ENCODE measurements at places on chromosomes 3 and 15.

- DNase-seq = no peak
Measured at GRCh38 chr3:18483226-18483625, 58.1 kb upstream of the SATB1 start.

GRCh38 chr15:99390667-99391066 lies 139.4 kb downstream of the LRRC28 start:
- no peak for DNase-seq

GRCh38 chr3:124800511-124801258 lies 70.4 kb downstream of the UMPS start:
- no peak for DNase-seq

DNA sequence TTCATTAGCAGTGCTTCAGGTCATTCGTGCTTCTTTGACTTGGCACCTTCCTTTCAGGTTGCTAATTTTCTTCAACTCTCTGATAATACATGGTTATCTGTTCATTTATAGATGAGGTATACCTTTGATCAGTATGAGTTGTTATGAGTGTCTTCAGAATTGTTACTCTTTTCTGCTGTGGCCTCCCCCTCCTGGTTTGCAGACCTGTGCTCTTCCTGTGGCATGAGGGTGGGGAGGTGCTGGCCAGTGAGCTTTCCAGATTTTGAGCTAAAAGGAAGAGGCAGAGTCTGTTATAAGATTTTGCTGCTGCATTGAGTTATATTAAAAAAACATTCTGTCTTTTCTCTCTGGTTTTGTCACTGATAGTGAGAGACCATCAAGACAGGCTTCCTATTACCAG lies 30.8 kb upstream of the GOLGA6L9 start:
- DNase-seq = no peak

DNA sequence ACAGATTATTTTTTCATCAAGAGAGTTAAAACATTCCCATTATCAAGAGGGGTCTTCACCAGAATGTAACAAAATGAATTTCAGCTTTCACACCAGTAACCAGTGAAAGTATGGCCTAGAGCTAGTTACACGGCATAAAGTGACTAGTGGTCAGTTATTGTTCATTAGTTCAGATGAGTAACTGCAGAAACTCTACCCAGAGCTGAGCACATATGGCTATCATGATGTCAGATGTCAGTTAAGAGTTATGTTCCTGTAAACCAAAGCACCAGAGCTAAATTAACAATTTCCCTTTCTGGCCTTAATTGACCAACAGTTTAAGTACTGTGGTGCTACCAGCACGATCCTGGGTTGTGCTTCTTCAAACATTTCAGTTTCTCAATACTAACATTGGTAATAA lies 6.6 kb upstream of the MRPS25 start:
- no peak for DNase-seq

DNA sequence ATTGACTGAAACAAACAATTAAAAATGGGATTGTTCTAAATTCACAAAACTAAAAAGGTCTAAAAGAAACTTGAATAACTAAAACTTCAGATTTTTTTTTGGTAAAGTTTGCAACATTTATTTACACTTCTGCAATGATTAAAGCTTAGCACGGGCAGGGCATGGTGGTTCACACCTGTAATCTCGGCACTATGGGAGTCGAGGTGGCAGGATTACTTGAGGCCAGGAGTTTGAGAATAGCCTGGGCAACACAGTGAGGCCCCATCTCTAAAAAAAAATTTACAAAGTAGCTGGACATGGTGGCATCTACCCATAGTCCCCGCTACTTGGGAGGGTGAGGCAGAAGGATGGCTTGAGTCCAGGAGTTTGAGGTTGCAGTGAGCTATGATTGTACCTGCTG lies 31.6 kb downstream of the TLNRD1 start:
- DNase-seq = no peak

- DNase-seq = no peak
Measured at GRCh38 chr3:36796881-36797280, 32.5 kb upstream of the DCLK3 start.

DNA sequence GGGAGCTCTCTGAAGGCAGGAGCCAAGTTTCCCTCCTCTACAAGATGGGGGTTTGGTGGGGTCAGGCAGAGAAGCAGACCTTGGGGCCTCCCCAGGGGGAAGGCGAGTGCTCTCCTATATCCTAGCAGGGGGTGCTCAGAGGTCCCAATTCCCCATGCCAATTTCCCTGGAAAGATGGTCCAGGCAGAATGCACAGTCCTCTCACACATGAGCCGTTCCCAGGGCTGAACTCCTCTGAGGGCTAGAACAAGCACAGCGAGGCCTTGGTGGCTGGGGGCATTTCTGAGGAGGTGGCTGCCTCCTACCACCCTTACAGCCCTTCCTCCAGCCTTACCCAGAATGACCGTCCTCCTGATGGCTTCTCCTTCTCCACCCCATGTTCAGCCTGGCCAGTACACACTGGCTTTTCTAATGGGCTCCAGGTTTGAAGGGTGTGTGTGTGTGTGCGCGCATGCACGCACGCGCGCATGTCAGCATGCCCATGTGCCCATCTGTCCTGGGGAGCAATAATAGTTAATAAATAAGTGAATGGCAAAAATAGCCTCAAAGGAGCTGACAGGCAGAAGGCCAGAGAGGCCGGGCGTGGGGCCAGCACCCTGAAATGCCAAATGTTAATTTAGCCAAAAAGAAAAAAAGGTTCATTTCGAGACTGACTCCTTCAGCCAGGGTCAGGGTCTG lies 24.4 kb downstream of the ADCY5 start:
- DNase-seq = no peak

- no peak for DNase-seq
Measured at GRCh38 chr3:52268036-52268435, 10.4 kb downstream of the WDR82 start.

DNA sequence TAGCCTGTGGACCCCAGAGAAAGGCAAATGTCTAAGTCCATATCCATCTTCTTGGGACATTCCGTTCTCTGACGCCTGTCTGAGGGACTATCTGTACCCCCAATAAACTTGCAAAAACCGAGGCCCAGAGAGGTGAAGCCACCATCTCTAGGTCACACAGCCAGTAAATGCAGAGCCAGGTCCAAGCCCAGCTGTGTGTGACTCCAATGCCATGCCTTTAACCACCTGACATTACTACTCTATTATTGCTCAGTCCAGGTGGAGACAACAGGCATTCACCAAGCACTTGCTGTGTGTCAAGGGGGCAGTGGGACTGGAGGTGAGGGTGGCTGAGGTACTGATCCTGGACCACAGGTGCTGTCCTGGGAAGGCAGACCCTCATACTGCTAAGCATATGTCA lies 25.4 kb downstream of the CYP8B1 start:
- DNase-seq = no peak

- DNase-seq = no peak
Measured at GRCh38 chr15:84638103-84638502, 16.0 kb downstream of the WDR73 start.

- no peak for DNase-seq
Measured at GRCh38 chr15:84967380-84967779, 14.3 kb upstream of the PDE8A start.

DNA sequence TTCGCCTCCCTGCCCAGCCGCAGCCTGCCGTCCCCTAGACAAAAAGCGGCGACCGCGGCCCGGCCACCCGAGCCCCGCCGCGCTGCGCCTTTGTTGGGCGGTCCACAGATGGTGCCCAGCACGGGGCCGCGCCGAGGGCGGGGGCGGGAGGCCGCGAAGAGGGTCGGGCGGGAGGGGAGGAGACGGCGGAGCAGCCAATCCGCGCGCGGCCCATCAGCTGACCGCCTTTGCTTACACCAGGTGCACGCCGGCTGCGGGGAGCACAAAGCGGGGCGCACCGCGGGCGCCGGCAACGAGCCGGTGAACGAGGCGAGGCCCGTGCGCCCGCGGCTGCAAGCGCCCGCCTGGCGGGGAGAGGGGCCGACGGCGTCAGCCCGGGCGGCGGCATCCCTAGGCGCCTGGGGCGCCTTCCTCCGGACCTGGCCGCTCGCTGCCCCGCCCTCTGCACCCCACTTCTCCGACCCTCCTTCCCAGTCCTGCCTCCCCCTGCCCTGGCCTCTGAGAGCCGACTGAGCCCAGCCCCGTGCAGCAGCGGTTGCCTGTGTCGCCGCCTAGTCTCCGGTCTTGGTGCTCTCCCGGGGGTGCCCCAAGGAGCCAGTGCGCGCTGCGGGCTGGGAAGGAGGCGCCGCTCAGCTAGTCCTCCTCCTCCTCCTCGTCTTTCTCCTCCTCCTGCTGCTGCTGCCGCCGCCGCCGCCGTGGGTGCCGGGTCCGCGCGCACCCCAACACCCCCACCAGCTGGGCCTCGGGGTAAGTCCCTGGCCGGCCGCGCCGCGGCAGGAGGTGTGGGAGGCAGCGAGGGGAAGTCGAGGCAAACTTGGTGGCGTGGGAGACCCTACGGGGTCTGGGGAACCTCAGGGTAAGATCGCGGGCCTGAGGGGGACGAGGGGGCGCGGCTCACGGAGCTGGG lies at the start of gene LRRN1:
LRRN1 (plus strand) TSS at position 259 of the 907 bp plus-strand sequence. CDS start 45,211 bp downstream, outside the sequence.
- no peak for DNase-seq
